NCI-H2081 (cell line): ENCODE measurements at places on chromosomes 1 and 21.

- no peak for DNase-seq
These were observed 22.4 kb upstream of the SYNC start for GRCh38 chr1:32724678-32725614.

DNA sequence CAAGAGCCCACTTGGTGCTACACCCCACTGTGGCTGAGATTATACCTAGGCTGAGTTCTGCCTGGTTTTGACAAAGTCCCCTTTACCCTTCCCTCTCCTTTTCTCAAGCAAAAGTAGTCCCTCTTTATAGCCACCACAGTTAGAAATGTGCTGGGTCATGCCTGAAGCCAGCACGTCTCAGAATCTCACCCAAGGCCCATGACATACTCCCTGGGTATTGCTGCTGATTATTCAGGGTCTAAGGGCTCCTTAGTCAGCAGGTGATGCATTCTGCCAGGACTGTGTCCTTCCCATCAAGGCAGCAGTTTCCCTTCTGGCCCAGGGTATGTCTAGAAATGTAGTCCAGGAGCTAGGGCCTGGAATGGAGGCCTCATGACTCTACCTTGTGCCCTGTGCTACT is 67.3 kb upstream of the COX20 start:
- DNase-seq = no peak

DNA sequence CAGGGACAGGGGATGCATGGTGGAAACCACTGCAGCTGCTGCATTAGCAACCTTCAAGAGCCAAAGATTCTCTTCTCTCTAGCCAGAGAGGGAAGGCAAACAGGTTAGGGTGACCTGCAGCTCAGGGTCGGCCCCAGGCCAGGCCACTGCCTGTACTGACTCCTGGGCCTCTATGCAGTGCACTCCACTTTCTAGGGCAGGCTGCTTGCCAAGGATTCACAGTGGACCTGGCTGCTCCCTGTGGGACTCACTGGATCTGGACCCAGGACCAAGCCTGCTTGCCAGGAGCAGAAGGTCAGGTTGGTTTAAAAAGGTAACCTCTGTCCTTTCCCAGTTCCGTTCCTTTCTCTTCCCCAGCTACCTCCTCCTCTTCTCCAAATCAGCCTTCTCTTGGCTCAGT is 52.4 kb downstream of the HIVEP3 start:
- no peak for DNase-seq

DNA sequence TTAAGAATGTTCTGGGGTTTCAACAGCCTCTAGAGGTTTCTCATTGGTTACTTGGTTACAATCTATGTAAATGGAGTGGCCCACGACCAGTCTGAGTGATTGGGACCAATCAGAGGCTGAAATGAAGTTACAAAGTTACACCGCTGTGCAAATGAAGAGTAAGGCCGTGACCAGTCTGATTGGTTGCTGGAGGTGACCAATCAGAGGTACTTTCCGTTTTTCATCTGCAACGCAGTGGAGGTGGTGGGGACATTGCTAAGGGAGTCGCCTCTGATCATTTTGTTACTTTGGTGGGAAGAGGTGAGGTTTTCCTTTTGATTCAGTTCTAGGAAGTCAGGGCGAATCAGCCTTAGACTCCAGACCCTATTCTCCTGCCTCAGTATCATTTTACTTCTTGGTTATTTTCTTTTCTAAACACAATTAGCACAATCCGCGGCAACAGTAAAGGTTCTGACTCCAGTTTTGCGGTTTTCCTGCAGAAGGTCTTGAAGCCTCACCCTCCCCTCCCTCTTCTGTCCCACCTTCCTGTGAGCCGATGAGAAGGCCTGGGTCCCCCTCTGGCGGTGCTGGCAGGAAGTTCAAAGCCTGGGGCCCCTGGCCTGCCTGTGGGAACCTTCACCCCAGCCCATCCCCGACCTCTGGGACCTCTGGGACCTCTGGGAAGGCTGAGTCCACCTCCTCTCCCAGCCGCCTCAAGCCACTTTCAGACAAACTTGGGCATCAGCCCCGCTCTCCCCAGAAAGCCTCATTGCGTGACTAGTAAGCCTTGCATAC is 38.7 kb upstream of the TTC34 start:
- DNase-seq = no peak

DNA sequence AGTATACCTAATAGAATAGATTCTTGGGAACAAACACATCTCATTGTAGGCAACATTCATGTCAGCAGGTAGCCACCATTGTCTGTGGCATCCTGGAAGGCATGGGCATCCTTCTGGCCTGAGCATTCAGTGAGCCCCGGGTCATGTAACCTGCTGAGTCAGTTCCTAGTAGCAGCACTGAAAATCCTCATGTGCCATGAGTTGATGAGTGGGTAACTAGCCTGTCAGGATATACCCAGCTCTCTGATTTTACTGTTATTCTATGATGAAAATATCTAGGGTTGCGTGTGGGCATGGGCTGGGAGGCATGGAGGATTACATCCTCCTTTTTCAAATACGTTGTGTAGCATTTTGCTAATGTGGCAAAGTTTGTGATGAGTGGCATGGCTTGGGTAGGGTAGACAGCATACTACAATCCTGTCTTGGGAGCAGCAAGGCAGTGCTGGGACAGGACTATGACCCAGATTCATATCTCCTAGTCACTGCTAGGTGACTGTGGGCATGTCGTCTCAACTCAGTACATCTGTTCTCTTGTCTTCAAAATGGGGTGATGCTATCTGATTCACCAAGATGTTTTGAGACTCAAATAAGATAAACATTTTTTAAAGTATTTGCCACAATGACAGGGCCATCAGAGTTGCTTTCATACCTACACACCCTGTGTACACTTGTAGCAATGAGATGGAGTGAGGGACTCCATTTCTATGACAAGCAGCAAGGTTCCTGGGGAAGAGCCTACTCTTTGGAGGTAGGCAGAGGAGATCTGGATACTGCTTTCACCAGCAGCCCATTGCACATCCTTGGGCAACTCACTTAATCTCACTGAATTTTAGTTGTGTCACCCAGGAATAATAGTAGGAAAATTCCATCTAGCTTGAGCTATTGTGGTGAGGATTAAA is 62.5 kb downstream of the CD58 start:
- no peak for DNase-seq

- no peak for DNase-seq
These were observed at the start of gene LAMB3 for GRCh38 chr1:209652121-209652735. LAMB3 (minus strand) TSS chr1:209652425; CDS start chr1:209650944, 1,481 bp downstream.

- DNase-seq = no peak
These were observed 47.9 kb upstream of the VCAM1 start for GRCh38 chr1:100671601-100672000.

DNA sequence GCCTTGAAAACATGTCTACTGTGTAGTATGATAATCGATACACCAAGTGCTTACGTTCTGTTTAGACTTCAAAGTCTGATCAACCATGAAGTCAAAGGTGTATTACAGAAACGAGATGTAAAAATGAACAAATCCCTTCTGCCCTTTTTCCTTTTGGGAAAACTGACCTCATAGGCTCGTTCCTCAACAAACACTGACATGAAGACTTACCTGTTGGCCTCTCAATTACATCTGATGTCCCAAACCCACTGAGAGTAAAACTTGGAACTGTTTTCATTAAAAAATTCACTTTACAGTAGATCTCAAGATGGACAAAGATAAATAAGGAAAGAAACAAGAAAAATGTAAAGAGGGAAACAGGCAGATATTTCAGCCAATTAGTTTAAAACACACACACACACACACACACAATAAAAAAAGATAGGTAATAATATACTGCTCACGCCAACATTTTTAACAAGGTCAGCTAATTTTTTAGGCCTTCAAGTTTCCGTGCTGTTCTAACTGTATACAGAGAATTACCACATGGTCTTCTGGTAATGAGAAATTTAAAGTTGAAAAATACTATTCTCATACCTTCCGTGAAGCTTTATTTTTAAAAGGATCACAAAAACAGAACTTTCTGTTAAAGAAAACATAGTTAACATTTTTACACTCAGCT is 2.1 kb downstream of the HMGN1 start:
- DNase-seq = no peak

DNA sequence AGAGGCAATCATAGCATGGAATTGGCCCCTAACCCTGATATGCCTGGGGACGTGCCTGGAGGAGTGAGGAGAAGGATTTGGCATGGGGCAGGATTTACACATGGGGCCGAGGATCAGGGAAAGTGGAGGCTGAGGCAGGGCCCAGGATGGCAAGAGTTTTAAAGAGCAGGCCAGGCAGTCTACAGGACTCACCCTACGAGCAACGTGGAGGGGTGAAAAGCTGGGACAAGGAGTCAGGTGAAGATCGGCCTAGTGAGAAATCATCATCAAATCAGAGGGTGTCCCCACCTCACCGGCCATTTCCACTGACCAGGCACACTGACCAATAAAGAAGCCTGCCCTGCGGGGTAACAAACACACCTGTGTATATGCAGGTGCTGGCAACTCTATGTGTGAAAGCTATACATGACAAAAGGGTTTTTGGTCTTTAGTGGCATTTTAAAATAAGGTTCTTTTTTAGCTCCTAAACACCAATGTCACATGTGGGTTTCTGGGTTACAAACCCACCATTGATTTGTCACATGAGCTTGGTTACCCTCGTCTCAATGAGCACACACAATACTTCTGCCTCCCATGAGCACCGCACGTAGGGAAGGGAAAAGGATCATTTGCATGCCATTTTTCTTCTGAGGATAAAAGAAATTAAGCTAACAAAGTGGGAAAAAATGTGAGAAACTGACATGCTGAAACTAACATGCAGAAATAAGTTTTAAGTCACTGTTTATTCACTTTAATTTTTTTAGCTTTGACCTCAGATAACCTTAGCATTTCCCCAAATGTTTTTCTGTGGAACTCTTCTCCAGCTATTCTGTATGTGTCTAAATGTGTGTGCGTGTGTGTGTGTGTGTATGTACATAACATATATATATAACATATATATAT is 168.1 kb upstream of the EDN2 start:
- no peak for DNase-seq

DNA sequence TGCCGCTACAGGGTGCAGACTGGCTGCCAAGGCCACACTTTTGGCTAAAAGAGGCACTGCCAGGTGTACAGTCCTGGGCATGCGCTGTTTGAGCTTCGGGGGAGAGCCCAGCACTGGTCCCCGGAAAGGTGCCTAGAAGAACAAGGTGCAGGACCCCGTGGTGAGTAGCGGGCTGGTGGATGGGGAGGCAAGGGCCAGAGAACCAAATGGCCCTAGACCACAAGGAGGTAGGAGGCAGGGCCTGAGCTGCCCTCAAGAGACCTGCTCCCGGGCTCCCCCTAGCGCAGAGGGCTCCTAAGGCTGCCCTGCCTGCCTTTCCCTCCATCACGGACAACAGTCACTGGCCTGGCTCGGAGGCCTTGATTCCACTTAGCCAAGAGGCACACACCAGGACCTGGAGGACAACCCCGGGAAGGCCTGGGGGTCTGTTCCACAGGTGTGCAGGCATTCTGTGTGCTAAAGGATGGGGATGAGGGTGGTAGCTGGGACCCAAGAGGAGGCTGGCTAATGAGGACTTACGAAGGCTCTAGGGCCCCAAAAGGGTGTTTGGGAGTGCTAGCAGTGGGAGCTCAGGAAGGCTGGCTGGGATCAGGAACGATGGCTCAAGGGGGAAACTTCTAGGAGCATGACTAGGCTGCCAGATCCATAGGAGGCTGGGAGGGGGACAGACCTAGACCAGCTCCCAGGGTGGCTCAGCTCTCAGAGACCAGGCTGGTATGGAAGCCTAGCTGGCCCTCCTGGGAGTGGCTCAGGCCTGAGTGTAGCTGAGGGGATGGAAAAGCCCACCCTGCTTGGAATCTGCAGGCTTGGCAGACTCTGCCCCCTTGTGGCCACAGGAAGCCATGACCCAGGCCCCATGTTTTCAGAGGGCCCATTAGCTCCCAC is 742 bp downstream of the ARTN start:
- peak; percentile 70 for DNase-seq

DNA sequence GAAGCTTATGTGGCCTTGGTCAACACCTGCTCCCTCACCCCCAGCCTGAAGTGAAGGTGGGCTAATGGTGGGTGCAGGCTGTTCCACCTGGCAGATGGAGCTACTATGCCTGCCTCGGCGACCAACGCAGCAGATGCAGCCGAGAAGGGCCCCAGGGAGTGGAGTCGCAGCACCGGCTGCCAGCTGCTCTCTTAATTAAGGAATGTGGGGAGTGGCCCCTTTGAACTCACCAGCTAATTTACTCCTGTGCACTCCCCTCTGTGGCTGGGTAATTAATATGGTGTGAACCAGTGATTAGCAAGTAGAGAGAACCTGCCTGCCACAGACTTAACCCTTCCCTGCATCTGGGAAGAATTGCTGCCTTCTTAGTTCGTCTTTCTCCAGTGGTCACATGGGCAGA is 3.3 kb upstream of the SLAMF8 start:
- DNase-seq = peak; percentile 69

- DNase-seq = no peak
These were observed 28.2 kb upstream of the FCRL4 start for GRCh38 chr1:157626099-157626498.

- DNase-seq = no peak
These were observed 87.7 kb upstream of the COL6A1 start for GRCh38 chr21:45893740-45894449.

GRCh38 chr21:46598581-46599572 is 6.0 kb downstream of the S100B start:
- DNase-seq = no peak

DNA sequence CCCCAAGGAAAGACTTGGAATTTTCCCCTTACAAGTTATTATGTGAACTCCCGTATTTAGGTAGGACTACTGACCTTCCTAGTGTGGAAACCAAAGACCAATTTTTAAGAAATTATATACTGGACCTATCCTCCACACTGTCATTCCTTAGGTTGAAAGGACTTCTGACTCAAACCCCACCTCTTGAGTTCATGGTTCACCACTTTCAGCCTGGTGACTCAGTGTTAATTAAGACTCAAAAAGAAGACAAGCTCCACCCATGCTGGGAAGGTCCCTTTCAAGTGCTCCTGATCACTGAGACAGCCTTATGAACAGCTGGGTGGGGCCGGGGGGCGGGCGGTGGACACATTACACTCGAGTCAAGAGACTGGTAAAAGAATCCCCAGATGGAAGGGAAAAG is 113.2 kb downstream of the LRRC53 start:
- DNase-seq = no peak

DNA sequence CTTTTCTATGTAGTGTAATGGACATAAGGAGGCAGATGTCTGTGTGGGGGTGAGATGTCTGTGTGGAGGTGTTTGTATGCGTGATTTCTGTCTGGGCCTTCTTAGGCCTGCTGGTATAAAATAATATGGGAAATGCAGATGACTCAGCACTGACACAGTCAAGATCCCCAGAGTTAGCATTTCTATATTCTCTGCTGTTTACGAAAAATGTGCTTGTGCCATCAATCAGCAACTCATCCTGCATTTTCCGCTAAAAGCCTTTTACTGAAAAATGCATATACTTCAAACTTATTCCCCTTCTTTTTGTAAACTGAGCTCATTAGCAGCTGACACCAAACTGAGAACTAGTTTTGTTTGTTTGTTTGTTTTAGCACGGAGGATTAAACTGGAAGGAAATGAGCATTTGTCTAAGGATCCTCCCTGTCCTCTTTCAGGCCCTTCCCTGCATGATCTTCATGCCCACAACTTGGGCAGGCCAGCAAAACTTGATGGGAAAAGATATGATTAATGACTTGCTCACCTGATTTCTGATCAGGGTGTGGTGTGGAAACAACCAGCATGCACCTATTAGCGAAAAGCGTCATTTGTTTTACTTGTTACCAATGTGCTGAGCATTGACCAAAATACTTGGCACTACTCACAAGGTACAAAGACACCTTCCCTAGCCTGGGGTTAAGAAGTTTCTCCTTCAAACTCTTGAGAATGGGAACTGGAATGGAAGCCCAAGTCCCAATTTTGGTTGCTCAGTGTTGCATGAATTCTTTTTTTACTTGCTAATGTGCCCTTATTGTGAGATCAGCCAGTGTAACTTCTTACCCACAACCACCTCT is 77.4 kb downstream of the NDUFS5 start:
- DNase-seq = no peak

GRCh38 chr1:2604156-2604843 is 17.7 kb downstream of the PRXL2B start:
- DNase-seq = no peak
